ENCODE measurements at places on chromosomes 5 and 9. TPM values are rescaled to one million over a fixed set of nuclear protein-coding genes. Genes with fewer than 3 reads are reported as not detected.

NME5 gene
- total RNA-seq, result not detected

PDE6A gene
- not detected for total RNA-seq

CDK5RAP2 gene
- 113 TPM for total RNA-seq

IFNB1 gene
- 0.61 TPM for total RNA-seq

HMCN2 gene
- total RNA-seq, result not detected

NTNG2 gene
- total RNA-seq, result 15.6 TPM

LHFPL2 gene
- 2.4 TPM for total RNA-seq

Data from activated naive CD8-positive, alpha-beta T cell treated with anti-CD3 and anti-CD28 coated beads, Interleukin-2, amount 10 ng/mL, durations not matched to agents 7 days and 5 days (primary cell).